Vagina (tissue), 2 donors: ENCODE measurements at places on chromosomes 4 and X.

GRCh38 chrX:2766906-2767305, 15.1 kb downstream of the XG start:
- H3K27ac ChIP-seq: peak overlapping the region; percentile 78
- H3K27me3 ChIP-seq: no peaks in the 10 kb centered on the region
- H3K4me1 ChIP-seq: no peaks in the 10 kb centered on the region
- H3K4me3 ChIP-seq: no peak overlapping the region
- H3K36me3 ChIP-seq: no peaks in the 10 kb centered on the region
- DNase-seq: no peak

DNA sequence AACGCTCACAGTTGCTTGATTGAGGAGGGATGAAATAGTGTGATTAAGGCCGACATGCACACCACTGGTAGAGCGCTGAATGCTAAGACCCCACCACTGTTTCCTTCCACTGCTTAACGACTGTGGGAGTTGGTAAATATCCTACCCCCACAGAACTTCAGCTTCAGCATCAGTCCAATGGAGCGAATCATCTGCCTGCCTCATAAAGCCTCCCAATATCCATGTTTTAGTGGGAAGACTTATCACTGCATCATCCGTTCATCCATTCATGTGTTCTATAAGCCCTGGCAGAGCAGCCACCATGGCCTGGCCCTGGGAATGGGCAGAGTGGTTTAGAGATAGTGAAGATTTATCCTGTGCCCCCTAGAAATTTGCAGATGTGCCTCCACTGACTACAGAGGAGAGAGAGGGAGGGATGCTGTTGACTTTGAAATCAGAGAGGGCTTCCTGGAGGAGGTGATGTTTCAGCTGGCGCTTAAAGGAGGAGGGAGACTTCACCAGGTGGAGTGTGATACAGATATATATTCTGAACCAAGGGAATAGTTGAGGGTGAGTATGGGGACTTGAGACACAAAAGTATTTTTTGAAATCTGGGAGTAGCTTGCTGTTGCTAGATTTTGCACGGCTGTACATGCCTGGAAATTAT, 71.9 kb upstream of the STX18 start:
- no peaks in the 10 kb centered on the region for H3K27me3 ChIP-seq
- H3K4me1 ChIP-seq: peaks cover 5% of the 10 kb centered on the region
- no peak for DNase-seq
- H3K36me3 ChIP-seq: no peaks in the 10 kb centered on the region
- no peak overlapping the region for H3K4me3 ChIP-seq

GRCh38 chr4:113499696-113500095, 261.8 kb downstream of the CAMK2D start:
- DNase-seq: no peak
- no peaks in the 10 kb centered on the region for H3K4me1 ChIP-seq
- no peaks in the 10 kb centered on the region for H3K27me3 ChIP-seq
- H3K4me3 ChIP-seq: no peak overlapping the region

DNA sequence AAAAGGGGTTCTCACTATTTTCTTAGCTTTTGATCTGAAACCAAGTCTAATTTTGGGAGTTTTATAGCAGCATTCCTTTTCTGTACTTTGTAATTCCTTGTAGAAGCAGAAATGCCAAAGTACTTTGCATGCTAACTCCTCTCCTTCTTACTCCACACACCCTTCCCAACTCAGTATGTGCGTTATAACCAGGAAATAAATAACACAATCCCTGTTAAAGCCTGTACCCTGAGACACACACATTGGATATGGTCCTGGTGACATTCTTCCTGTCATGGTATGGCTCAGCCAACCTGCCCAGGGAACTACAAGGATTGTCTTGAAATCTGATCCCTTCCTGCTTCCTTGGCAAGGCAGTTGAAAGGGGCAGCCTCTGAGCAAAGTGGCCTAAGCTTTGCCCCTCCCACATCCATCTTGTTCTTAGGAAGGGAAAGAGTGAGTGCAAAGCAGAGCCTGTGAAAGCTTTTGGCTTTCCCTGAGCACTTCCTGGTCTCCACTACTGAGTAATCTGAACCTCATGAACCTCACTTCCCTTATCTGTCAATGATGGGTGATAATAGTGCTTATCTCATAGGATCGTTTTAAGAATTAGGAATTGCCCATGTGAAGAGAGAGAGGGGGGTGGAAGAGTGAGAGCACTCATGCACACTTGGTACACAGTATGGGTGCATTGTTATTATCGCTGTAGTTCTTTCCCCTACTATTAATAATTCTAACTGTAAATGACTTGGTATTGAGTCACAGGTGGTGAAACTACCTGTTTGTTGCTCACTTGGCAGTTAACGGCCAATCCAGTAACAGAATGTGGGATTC, 109.3 kb downstream of the AFF2 start:
- no peaks in the 10 kb centered on the region for H3K4me1 ChIP-seq
- no peak for DNase-seq
- no peaks in the 10 kb centered on the region for H3K27me3 ChIP-seq
- H3K36me3 ChIP-seq: no peaks in the 10 kb centered on the region
- H3K4me3 ChIP-seq: no peak overlapping the region

DNA sequence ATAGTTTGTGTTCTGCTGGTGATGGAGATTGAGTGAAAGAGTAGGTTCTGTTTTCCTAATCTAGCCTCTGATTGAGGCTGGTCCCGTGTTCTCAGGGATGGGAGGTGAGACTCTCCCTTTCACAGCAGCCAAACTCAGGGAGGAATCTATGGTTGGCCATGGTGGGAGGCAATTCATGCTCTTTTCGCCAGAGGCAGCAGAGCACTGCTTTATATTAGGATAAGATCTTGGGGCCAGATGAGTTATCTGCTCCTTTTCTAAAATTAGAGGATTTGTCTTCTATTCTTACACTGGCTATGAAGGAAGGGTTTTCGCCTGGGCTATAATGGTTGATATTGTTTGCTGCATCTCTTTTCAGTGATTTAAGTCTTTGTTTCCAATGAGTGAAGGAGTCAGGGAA, 63.9 kb upstream of the NLGN4X start:
- no peaks in the 10 kb centered on the region for H3K27me3 ChIP-seq
- H3K36me3 ChIP-seq: no peaks in the 10 kb centered on the region
- no peak for DNase-seq
- no peaks in the 10 kb centered on the region for H3K4me1 ChIP-seq
- H3K4me3 ChIP-seq: no peak overlapping the region
- no peak overlapping the region for H3K27ac ChIP-seq

DNA sequence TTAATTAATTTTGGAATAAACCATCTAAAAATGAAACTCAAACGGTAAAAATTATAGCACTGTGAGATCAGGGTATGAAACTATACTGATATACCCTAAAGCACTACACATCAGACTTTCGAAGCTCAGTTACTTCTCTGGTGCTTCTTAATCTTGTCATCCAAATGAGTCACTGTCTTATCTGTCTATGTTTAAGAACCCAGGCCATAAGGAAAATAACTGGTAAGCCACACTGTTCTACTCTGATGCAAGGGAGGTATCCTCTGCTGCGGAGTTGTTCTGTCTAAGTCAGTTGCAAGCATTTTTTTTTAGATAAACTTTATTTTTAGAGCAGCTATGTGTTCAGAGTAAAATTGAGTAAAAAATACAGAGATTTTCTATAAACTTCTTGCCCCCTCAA, 830.8 kb upstream of the POU3F4 start:
- H3K36me3 ChIP-seq: no peaks in the 10 kb centered on the region
- H3K27me3 ChIP-seq: no peaks in the 10 kb centered on the region
- H3K27ac ChIP-seq: no peak overlapping the region
- DNase-seq: no peak

GRCh38 chr4:3233391-3234071, 15.4 kb upstream of the MSANTD1 start:
- no peaks in the 10 kb centered on the region for H3K27me3 ChIP-seq
- H3K4me1 ChIP-seq: no peaks in the 10 kb centered on the region
- H3K27ac ChIP-seq: no peak overlapping the region
- no peaks in the 10 kb centered on the region for H3K36me3 ChIP-seq

- H3K27ac ChIP-seq: no peak overlapping the region
- H3K27me3 ChIP-seq: no peaks in the 10 kb centered on the region
- H3K36me3 ChIP-seq: no peaks in the 10 kb centered on the region
- H3K4me1 ChIP-seq: peaks cover 13% of the 10 kb centered on the region
- no peak overlapping the region for H3K4me3 ChIP-seq
- DNase-seq: no peak
Observed at GRCh38 chr4:140857111-140857510, 100.9 kb upstream of the TBC1D9 start.

- H3K27ac ChIP-seq: no peak overlapping the region
- no peaks in the 10 kb centered on the region for H3K27me3 ChIP-seq
- no peaks in the 10 kb centered on the region for H3K4me1 ChIP-seq
- H3K4me3 ChIP-seq: no peak overlapping the region
- no peak for DNase-seq
- H3K36me3 ChIP-seq: no peaks in the 10 kb centered on the region
Observed at GRCh38 chrX:85964744-85965143, 82.6 kb downstream of the CHM start.

GRCh38 chrX:40150503-40150902, 52.7 kb upstream of the BCOR start:
- peaks cover 9% of the 10 kb centered on the region for H3K27me3 ChIP-seq
- DNase-seq: no peak
- no peak overlapping the region for H3K4me3 ChIP-seq
- H3K36me3 ChIP-seq: no peaks in the 10 kb centered on the region
- no peak overlapping the region for H3K27ac ChIP-seq
- H3K4me1 ChIP-seq: peaks cover 56% of the 10 kb centered on the region

DNA sequence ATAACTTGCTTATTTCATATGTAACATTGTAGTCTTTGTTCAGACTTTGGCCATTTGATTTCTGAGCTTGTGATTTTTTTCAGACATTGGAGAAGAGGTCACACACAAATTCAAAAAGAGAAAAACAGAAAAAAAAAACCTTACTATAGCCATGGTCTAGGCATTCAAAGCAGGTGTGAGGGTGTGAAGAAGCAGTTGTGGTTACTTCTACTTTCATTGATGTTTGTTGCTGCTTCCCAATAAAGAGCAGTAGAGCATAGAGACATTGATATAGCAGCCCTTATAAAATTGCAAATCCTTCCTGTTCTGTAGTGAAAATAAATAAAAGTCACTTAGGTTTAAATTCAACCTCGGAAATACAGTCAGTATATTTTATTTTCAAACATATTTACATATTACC, 671.6 kb downstream of the GRXCR1 start:
- H3K27ac ChIP-seq: no peak overlapping the region
- no peaks in the 10 kb centered on the region for H3K36me3 ChIP-seq
- H3K27me3 ChIP-seq: no peaks in the 10 kb centered on the region
- H3K4me1 ChIP-seq: no peaks in the 10 kb centered on the region

GRCh38 chr4:4284827-4285618, 4.9 kb downstream of the LYAR start:
- peaks cover 16% of the 10 kb centered on the region for H3K4me1 ChIP-seq
- H3K36me3 ChIP-seq: no peaks in the 10 kb centered on the region
- H3K4me3 ChIP-seq: no peak overlapping the region
- DNase-seq: no peak
- no peak overlapping the region for H3K27ac ChIP-seq

DNA sequence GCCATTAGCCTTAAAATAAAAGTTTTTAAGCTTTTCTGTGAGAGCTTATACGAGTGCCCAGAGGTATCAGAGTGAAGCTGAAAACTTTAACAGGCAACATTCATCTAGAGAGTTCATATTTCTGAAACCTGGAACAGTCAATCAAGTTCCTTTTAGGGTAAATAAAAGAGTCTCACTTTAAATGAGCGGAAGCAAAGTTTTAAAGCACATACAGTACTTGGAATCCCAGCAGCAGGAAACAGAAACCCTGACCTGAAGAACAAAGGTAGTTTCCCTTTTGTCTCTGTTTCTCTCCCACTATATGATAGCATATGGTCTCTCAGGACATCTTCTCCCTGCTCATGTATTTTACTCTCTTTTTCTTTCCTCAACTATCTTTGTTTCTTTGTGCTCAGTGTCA, 153.0 kb downstream of the ASB9 start:
- DNase-seq: no peak
- no peak overlapping the region for H3K4me3 ChIP-seq
- H3K36me3 ChIP-seq: no peaks in the 10 kb centered on the region

DNA sequence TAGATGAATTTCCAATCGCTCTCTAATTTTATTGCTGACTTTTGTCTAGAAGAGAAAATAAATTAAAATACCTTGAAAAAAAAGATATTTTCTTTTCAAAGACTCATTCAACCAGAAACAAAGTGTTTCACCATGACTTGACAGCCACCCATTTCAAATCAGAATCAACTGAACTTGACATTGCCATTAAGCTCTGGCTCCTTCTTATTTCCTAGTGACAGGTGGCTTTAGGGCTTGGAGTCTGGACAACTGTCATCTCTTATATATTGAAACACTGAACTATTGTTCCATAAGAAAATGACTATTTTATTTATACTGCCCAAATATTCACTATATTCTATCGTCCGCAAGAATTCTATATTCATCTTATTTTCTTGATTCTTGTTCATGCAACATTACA, 229.2 kb downstream of the SLC39A8 start:
- no peak overlapping the region for H3K4me3 ChIP-seq
- H3K4me1 ChIP-seq: no peaks in the 10 kb centered on the region
- no peaks in the 10 kb centered on the region for H3K36me3 ChIP-seq
- H3K27me3 ChIP-seq: no peaks in the 10 kb centered on the region

GRCh38 chr4:12583275-12583674, 900.9 kb downstream of the RAB28 start:
- DNase-seq: no peak
- no peak overlapping the region for H3K4me3 ChIP-seq
- no peaks in the 10 kb centered on the region for H3K4me1 ChIP-seq
- no peaks in the 10 kb centered on the region for H3K36me3 ChIP-seq

GRCh38 chrX:85627363-85627762, 247.9 kb upstream of the POF1B start:
- H3K27ac ChIP-seq: no peak overlapping the region
- DNase-seq: no peak
- no peaks in the 10 kb centered on the region for H3K36me3 ChIP-seq
- H3K4me1 ChIP-seq: no peaks in the 10 kb centered on the region

DNA sequence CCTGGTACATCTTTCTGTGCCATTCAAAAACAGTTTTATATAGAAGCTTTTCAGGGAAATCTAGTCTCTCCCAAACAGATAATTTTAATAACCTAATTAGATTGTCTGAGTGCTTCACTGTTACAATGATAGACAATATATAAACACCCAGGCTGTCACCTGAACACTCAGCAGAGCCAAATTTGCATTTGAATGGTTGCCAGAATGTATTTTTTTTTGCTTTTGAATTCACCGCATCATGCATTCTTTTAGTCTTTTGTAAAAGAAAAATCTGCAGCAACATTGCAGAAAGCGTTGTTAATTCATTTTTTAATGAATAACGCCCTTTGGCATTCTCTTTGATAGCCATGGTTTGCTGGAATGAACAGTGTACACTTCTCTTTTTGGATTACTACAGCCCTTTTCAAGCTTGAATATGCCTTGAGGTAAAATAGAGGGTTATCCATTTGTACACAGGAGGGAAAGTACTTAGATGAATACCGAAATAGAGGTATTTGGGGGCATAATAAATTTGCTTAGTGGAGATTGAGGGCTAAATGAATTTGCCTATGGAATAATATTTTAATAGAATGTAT, 175.0 kb upstream of the EPHA5 start:
- H3K4me1 ChIP-seq: no peaks in the 10 kb centered on the region
- no peak overlapping the region for H3K4me3 ChIP-seq
- no peak for DNase-seq
- H3K27me3 ChIP-seq: no peaks in the 10 kb centered on the region
- H3K27ac ChIP-seq: no peak overlapping the region
